Left lung (tissue), 14 donors: ENCODE measurements at places on chromosomes 2 and 18. TPM values are rescaled to one million over a fixed set of nuclear protein-coding genes. Genes with fewer than 3 reads are reported as not detected.

Gene C2orf78
- not detected for polyA plus RNA-seq

Gene SCN9A
- polyA plus RNA-seq, result 14.9 TPM

Gene IL1A
- polyA plus RNA-seq, result 0.16 TPM

Gene SCYGR6
- polyA plus RNA-seq, result not detected

Gene SATB2
- polyA plus RNA-seq, result 4.3 TPM

Gene MRPS5
- polyA plus RNA-seq, result 88.6 TPM

DNA sequence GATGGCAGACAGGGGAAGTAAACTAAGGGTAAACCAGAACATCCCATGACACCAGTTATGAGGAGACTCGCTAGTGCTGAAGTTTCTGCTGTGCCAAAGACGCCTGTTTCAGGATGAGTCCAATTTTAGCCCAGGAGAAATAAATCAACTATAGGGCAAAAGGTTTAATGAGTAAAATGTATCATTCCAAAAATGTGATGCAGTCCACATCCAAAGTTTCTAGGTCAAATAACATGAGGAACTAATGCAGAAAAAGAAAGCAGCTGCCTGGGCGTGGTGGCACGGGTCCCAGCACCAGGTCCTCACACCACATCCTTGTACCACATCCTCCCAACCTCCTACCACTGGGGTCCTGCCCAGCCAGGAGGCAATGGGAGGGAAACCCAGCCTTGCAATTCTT is 126.9 kb upstream of the CTAGE1 start:
- DNase-seq, result no peak

GRCh38 chr18:34467058-34467457 is 242.3 kb upstream of the NOL4 start:
- no peak for DNase-seq

GRCh38 chr2:128219891-128220290 is 98.8 kb downstream of the HS6ST1 start:
- no peak for DNase-seq

DNA sequence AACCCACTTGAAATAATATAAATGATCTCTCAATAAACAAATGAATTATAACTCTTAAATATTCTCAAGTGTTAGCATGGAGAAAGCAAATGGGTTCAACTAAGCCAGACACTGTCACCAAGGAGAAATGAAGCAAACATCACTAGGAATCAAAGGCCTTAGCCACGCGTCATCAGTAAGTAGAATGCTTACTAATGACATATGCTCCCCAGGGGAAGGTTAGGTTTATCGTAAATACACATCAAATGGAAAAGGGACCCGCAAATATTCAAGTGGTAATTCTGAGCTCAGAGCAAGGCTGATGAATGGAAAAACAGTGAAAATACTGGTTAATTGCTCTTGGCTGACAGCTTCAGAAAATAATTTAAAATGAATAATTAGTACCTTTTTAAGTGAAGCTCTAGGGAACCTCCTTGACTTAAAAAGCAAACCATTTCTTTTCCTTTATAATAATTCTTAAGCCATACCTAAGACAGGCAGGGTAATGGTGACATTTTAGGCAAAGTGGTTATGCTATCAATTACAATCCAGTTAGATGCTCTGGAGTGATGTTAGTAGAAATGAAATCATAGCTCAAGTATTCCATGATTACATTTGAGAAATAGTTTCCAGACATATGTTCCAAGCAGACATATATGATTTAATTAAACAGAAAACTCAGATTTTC is 101.5 kb downstream of the ALPK2 start:
- no peak for DNase-seq

- no peak for DNase-seq
These were observed 27.5 kb downstream of the REEP1 start for GRCh38 chr2:86309966-86310365.
